ENCODE measurements at places on chromosomes 12 and 14.

GRCh38 chr12:94621662-94622359 is 28.5 kb downstream of the TMCC3 start:
- DNase-seq, result peak; percentile 9

DNA sequence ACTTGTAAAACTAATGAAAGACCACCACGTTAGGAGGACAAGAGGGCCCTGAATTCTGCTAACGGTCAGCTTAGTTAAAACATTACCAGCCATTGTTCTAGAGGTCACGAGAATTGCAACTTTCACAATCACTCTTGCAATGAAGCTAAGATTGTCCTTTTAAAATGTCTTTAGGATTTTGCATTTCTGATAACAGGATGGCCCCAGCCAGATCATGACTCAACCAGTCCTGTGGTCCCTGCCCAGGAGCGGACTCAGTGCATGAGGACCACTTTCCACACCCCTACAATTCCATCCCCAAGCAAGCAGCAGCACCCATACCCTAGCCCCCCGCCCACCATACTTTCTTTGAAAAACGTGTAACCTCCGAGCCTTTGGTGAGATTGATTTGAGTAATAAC is 28.7 kb downstream of the HSP90AA1 start:
- DNase-seq, result no peak

GRCh38 chr12:74896186-74896585 is 313.5 kb downstream of the KCNC2 start:
- no peak for DNase-seq

GRCh38 chr14:28758253-28758884 is 8.2 kb upstream of the FOXG1 start:
- DNase-seq, result no peak

GRCh38 chr12:55982319-55982936 is 8.6 kb downstream of the RAB5B start:
- DNase-seq, result no peak
